H4 (cell line): ENCODE measurements at places on chromosomes 5 and 9.

DNA sequence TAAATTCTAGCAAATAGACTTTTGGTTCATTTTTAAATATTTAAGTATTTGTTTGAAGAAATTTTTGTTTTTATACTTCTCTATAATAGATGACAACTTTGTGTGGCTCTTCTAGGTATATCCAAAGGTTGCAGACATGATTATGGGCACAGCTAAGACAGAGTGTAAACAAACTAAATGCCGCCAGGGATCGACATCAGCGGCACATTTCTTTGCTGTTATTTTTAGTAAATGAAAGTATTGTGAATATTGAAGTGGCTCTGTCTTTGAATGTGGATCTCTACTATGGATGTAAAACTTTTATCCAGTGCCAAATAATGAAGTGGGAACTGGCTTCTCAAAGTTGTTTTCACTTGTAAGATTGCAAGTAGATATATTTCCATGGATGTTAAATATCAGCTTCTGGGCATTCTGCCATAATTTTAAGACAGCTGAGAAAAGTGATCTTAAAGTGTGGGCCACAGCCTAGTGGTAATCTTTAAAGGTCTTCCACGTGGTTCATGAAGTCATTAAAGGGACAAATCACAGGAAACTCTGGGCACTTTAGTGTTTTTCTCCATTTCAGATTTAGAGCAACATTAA, 589.9 kb downstream of the ZNF608 start:
- DNase-seq, result peak; percentile 64

DNA sequence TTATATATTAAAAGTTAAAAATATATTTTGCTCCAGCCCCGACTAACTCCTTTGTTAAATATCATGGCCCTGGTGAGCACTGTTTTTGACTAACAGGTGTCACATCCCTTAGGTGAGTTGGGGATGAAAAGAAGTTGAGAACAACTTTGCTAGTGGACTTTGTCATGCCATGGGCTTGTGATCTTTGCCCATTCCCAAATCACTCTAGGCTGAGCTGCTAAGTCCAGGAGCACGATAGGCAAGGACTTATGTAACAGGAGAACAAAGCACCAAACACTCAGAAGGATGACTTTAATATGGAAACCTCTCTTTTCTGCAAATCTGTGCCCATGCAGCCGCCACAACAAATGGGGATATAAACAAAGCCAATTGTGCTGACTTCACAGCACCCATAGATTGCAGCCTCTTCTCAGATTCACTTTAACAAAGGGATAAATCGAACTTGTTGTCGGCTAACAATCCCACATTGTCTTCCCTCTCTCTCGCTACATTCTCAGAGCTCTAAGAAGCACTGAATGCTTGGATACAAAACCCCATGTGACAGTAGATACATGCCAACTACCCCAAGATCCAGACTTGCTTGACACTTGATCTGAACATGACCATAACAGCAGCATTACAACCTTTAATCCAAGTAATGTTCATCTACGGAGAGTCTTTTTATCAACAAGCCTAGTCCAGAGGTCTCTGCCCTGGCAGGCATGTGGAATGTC, 86.8 kb upstream of the CD180 start:
- DNase-seq, result no peak

GRCh38 chr9:89792189-89793123, 187.6 kb downstream of the GADD45G start:
- DNase-seq, result no peak

- DNase-seq, result no peak
Observed at GRCh38 chr9:95107976-95108375, 209.5 kb downstream of the FANCC start.

GRCh38 chr5:63262185-63262981, 683.8 kb downstream of the LRRC70 start:
- DNase-seq, result no peak

DNA sequence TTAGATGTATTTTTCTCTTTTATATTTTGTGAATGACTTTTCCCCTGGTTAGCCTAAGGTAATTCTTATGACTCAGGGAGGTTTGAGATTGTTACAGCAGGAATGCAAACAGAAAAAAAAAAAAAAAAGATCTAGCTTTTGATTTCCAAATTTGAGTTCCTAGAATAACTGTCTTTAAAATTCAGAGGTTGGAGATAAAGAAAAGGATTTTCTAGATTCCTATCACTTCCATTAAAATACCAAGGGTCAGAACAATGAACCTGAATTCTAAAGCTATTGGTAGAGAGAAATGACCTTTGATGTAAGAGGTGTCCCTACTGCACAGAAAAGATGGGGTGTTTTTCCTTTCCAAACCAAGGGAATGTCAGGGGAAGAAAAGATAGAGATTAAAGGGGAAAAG, 262.5 kb downstream of the DOCK8 start:
- DNase-seq, result no peak

DNA sequence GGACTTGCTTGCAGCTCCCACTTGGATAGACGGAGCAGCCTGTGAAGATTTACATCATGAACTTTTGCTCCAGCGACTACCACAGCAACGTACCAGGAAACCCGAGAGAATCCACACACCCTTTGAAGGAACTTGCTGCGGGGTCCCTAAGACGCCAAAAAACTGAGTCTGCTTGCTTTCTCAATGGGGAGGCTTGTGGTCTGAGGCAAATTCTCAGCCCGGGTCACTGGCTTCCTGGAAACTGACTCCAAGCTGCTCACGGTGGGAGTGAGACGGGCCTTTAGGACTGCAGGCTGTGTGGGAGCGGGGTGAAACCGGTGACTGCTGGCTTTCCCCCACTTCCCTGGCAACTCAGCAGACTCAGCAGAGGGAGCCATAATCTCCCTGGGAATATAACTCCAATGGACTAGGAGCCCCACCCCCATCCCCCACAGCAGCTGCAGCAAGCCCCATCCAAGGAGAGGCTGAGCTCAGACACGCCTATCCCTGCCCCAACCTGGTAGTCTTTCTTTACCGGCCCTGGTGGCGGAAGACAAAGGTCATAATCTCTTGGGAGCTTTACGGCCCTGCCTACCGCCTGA, 466.0 kb downstream of the CAAP1 start:
- no peak for DNase-seq

DNA sequence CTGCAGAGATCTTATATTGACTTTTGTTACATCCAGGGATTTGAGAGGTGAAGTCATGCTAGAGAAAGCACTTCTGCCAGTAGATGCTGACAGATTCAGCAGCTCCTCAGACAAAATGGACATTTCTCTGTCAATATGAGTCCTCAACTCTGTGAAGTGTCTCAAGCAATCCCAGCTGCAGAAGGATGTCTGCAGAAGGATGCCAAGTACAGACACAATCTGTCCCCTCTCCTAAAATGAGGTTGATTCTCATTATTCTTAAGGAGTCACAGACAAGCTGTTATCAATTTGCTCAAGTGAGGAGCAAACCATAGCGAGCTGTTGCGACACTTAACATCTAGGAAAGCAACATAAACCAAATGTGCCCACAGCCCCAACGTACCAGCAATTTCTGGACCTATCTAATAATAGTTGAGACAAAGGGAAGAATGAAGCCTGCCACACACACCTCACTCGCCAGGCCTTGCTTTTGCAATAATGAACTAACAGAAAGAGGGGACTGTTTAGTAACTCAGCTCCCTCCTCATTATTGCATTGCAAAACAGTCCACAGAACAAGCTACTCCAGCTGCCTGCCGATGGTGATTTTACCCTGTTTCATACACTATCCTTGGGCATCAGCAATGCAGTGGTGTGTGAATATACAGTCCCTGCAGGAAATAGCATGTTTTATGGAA, 364.2 kb upstream of the PDE4D start:
- no peak for DNase-seq

DNA sequence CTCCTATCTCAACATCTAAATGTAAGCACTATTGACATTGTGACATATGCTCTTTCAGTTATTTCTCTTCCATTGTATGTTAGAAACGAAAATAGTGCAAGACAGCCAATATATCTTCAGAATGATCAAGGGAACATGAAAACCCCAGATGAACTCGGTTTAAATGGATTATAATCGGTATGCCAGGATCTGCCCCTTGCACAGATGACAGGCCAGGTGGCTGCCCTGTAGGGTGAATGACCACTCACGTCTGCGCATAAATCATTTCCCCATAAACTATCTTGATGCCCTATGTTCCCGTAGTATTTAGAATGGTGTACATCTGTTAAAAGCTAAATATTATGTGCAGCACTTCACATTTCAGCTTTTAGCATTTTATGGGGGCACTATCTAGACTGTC, 69.7 kb upstream of the RANBP3L start:
- DNase-seq, result no peak

DNA sequence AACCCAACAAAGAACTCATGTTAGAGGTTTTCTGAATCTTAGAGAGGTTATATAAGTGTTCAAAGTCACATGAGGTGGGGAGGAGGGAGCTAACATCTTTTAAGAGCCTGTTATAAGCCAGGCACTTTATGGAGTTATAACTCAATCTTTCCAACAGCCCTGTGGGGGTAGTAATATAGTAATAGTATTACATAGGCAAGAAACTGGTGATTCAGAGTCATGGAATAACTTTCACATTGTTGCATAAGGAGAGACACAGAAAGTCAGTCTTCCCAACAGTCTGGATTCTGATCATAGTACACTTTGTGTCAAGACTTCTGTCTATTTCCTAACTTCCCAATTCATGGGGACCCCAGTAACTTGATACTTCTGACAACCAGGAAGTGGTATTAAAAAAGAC, 89.2 kb downstream of the ACER2 start:
- DNase-seq, result no peak

DNA sequence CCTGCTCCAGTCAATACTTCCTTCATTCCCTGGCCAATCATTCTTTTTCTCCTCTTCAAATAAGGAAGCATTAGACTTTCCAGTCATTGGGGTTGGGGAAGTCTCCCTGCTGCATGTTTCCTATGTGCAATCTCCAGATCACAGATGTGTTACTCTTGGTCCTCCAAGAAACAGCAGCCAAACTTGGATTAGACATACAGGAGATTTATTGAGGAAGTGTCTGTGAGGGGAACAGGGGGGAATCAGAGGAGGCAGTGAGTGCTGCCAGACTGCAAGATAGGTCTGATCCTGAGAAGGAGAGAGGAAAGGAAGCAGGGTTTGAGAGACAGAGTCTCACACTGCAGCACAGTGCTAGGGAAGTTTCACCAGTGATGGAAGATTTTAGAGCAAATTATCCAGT, 40.6 kb upstream of the SLIT3 start:
- no peak for DNase-seq

GRCh38 chr5:133284306-133284705, 232.5 kb downstream of the HSPA4 start:
- no peak for DNase-seq

GRCh38 chr5:134511796-134512660, 13.4 kb upstream of the JADE2 start:
- DNase-seq, result no peak

DNA sequence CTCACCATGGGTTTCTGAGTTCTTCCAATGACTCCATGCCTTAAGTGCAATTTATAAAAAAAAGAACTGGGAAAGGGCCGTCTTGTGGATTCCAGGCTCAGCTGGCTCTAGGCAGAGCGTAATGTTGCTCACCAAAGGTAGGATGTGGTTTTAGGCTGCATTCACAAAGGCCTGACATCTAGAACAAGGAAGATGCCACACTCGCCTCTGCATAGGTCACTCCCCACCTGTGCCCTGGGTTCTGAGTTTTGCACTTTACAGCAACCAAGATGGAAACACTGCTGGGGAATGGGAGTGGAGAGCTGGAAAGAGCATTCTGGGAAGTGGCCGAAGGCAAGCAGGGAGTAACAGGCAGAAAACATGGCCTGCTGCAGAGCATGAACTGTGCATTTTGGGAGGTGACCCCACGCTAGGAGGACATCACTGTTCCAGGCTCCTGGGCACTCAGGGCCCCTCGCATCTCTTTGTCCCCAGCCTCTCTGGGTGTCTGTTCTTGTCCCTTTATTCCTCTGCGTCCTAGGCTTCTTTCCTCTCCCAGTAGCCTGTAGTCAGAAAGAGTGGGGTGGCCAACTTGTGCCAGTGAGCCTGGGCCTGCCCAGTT, 12.3 kb downstream of the FCN2 start:
- no peak for DNase-seq

GRCh38 chr5:172648013-172648381, 6.9 kb downstream of the NEURL1B start:
- no peak for DNase-seq

DNA sequence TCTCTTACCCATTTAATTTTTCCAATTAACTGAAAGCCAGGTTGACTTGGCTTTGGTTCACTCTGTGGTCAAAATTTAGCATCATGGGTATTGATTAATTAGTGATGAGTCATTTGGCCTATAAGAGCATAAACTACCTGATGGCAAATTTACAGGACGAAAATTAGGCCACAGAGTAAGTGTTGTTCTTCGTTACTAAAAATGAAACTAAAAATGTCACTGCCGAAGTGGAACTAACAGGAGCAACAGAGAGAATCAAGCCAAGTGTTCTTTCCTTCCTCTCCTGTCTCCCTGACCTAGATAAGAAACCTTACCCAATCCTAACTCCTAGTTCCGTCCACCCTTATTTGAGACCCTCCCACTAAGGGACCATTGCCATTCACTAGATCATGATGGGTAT, 176.9 kb downstream of the RAB3C start:
- DNase-seq, result peak; percentile 9

- DNase-seq, result no peak
Observed at GRCh38 chr5:77946381-77947040, 170.4 kb upstream of the TBCA start.

GRCh38 chr5:141150224-141150992, 551 bp downstream of the PCDHB6 start:
- no peak for DNase-seq

GRCh38 chr5:147901599-147902039, 4.7 kb downstream of the C5orf46 start:
- peak; percentile 17 for DNase-seq

DNA sequence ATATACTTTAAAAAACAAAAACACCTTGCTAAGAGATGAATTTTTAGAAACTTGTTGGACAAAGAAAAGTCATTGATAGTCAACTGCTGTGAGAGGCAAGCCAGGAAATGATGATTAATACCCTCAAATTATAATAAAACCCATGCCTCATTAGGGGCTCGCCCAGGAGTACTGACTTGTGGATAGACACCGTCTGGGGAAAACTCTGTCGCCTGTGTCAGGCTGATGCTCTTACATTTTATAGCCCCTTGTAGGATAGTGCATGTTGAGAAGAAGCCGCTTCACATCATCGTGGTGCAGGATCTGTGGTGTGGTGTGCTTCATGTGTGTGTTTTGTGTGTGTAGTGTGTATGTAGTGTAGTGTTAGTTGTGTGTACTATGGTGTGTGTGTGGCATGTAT, 39.1 kb downstream of the SYK start:
- DNase-seq, result no peak

- peak; percentile 34 for DNase-seq
Observed at GRCh38 chr9:130128733-130129431, 43.3 kb upstream of the NCS1 start.

- no peak for DNase-seq
Observed at GRCh38 chr9:105151686-105151995, 92.8 kb upstream of the SLC44A1 start.

DNA sequence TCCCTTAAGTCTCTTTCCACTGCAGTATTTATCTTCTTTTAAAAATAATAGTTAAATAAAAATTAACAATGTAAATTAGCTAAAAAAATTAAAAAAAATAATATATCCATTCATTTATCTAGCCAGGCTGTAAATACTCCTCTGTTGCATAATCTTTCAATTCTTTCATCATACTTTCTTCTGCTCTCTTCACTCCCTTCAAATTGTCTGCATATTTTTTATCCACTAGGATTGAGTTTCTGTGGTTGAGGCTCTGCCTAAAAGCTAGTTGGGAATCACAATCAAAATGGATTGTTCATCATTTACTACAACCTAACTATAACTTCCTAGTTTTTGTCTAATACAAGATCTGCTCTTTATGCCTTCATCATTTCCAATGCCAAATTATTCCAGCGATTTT, 182.2 kb downstream of the PDE4D start:
- DNase-seq, result no peak

- DNase-seq, result no peak
Observed at GRCh38 chr5:151097061-151097460, 16.2 kb upstream of the TNIP1 start.
